ENCODE measurements at places on chromosomes 11 and 22.

- DNase-seq: no peak
Measured at GRCh38 chr22:29093501-29094300, 20.9 kb downstream of the KREMEN1 start.

DNA sequence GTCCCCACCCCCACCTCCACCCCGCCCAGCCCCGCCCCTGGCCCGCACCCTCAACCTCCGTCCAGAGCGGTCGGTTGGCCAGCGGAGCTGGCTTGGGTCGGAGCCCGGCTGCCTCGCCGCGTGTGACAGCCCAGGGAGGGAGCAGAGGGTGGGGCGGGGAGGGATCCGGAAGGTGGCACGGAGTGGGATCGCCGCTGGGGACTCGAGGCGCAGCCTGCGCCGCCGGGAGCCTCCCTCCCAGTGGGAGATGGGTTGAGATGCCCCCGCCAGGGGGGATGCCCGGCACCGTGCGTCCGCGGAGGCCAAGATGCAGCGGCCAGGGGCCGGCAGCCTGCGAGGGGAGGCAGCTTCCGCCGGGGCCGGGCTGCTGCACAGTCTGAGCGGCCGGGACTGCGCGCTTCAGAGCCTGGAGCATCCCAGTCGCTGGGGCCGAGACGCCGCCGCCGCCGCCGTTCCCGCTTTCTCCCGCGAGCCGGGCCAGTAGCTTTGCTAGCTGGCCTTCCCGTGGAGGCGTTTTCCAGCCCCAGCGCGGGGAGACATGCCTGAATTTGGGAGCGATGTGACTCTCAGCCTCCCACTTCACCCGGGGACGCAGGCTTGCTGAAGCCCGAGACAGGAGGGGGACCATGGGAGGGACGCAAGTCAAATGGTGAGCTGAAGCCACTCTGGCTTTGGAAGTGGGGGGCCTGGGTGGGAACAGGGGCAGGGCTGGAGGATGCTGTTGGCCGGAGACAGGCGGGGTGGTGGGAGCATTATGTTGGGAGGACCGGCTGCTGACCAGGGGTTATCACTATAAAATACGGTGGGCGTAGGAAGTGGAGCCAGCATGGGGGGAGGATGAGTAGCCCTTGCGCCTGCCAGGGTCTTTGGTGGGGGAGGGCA lies 40.2 kb downstream of the DIXDC1 start:
- peak; percentile 10 for DNase-seq

- DNase-seq: no peak
Measured at GRCh38 chr22:30202531-30203006, 44.0 kb downstream of the LIF start.

DNA sequence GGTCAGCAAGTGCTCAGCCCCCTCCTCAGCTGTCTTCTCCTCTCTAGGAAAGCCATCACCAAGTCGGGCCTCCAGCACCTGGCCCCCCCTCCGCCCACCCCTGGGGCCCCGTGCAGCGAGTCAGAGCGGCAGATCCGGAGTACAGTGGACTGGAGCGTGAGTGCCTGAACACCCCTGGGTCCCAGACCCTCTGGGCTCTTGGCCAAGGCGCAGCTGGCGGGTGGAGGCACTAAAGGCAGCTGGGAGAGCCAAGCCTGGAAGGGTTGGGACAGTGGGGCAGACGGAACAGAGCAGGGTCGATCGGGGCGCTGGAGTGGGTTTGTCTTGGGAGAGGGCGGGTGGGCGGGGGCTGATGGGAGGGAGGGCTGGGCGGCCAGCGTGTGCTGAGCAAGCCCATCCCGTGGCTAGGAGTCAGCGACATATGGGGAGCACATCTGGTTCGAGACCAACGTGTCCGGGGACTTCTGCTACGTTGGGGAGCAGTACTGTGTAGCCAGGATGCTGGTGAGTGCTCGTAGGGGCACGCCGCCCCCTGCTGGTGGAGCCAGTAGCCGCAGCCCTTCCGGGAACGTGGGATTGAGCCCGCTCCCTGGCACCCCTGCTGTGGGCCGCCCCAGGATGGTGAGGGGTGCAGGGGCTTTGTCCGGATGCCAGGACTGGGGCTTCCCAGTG lies 14.1 kb upstream of the MDK start:
- peak; percentile 74 for DNase-seq

- no peak for DNase-seq
Measured at GRCh38 chr22:44340271-44341239, 27.8 kb upstream of the SHISAL1 start.

- DNase-seq: no peak
Measured at GRCh38 chr11:12176410-12176809, 66.0 kb downstream of the MICAL2 start.

- no peak for DNase-seq
Measured at GRCh38 chr11:2741006-2741376, 41.2 kb upstream of the KCNQ1OT1 start.

- no peak for DNase-seq
Measured at GRCh38 chr11:121575250-121575962, 122.6 kb upstream of the SORL1-AS1 start.

DNA sequence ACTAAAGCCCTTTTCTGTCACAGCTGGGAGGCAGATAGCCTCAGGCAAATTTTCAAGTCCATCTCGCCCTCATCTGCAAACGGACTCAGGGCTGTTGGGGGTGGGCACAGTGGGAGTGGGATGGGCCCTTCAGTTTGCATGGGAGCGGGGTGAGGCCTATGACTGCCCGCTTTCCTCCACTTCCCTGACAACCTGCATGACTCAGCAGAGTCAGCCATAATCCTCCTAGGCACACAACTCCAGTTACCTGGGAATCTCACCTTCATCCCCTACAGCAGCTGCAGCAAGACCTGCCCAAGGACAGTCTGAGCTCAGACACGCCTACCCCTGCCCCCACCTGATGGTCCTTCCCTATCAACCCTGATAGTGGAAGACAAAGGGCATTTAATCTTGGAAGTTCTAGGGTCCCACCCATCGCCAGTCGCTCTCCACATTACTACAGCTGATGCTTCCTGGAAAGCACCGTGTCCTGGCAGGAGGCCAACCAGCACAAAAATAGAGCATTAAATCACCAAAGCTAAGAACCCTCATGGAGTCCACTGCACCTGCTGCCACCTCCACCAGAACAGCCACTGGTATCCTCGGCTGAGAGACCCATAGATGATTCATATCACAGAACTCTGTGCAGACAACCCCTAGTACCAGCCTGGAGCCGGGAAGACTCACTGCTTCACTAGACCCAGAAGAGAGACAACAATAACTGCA lies 319.3 kb downstream of the DCDC1 start:
- no peak for DNase-seq

GRCh38 chr11:65554842-65555430 lies 3.2 kb downstream of the LTBP3 start:
- no peak for DNase-seq

DNA sequence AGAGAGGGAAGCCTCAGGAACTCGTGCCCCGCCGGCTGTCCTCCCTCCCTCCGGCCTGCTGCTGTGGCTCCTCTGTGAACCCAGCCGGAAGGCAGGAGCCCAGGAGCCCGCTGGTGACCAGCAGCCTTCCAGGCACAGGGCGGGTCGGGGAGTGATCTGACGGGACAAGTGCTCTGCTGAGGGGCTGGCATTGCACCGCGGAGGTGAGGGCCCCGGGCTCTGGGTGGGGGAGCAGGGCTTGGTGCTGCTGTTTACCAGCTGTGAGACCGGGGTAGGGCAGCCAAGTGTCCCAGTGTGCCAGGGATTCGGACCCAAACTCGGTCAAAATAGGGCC lies 53.3 kb downstream of the FLRT1 start:
- DNase-seq: no peak

DNA sequence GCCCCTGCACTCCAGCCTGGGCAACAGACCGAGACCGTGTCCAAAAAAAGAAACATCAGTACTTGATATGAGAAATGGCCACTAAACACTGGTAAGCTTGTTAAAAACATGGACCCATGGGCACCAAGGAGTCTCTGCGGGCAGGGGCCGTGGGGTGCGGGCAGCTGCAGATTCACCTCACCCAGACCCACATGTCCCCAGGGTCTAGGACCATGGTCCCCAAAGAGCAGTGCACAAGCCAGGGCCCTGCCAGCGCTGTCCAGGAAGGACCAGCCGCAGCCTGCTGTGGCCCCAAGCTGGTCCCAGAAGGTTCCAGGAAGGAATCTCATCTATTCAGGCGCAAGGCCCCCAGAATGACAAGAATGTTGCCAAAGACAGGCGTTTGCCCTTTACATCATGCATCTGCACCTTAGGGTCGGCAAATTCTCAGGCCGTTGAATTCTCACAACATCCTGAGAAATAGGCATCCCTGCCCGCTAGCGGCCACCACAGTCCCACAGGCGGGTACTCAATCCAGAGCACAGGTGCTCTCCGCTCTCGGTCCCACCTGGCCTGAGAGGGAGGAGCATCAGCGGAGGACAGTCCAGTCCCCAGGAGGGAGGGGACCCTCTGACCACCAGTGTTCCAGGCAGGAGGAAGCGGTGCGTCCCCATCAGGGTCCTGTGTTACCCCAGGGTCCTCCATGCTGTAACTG lies 9.5 kb downstream of the YPEL1 start:
- no peak for DNase-seq

DNA sequence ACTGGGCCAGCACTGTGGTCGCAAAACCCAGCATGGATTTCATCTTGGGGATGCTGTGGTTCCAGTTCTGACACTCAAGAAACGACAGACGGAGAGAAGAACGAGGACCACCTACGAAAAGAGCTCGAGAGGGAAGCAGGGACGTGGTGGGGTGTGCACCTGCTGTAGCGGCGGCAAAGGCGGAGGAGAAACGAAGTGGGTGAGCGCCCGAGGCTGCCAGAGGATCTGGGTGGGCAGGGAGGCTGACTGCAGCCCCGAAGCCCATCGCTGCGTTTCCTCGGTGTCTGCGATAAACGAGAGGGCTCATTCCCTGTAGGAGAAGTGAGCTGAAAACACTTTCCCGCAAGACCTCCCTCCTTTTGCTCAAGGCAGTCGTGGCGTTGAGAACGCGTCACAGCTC lies 246.1 kb downstream of the OR4C45 start:
- DNase-seq: no peak

GRCh38 chr11:82895437-82896091 lies 4.7 kb downstream of the PRCP start:
- no peak for DNase-seq

DNA sequence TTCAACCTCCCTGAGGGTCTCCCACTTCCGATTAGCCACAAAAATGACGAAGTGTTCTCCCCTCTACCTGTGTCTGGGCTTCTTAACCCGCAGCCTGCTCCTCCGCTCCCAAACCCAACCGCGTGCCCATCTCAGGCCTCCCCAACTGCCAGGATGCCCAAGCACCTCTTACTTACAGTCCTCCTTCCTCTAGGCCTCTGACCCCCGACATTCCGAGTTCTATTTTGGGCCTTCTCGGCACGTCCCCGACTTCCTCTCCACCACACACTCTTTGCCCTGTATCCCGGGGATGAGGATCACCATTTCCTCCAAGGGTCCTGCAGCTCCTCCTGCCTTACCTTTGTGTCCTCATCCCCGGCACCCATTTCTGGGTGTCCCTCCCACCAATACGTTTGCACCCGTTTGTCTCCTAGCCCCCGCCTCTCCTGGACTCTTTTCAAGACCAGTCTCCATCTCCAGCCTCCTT lies 388 bp upstream of the MUS81 start:
- no peak for DNase-seq

- DNase-seq: no peak
Measured at GRCh38 chr11:102457865-102458264, 5.3 kb upstream of the TMEM123 start.

GRCh38 chr11:95512682-95513081 lies 276.9 kb downstream of the FAM76B start:
- DNase-seq: no peak

GRCh38 chr11:60989093-60989650 lies 17.7 kb downstream of the CD6 start:
- no peak for DNase-seq

- DNase-seq: no peak
Measured at GRCh38 chr11:420911-421321, 6.1 kb upstream of the SIGIRR start.

DNA sequence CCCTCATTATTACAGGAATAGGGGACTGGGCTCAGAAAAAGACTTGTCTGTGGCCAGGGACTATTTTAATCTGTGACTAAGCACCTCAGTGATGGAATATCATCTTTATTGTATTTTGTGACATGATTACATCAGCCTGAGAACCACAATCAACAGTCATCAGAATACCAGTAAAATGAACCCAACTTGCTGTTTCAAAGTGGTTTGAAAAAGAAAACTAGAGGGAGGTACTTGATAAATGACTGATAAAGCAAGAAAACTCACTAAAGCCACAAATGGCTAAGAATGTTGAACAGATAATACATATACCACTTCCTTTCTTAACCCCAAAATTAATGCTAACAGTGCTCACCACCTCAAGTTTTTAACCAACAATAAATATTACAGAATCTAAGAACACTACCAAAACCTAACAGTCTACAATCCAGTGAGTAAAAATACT lies 155.7 kb downstream of the ATG16L2 start:
- peak; percentile 8 for DNase-seq

DNA sequence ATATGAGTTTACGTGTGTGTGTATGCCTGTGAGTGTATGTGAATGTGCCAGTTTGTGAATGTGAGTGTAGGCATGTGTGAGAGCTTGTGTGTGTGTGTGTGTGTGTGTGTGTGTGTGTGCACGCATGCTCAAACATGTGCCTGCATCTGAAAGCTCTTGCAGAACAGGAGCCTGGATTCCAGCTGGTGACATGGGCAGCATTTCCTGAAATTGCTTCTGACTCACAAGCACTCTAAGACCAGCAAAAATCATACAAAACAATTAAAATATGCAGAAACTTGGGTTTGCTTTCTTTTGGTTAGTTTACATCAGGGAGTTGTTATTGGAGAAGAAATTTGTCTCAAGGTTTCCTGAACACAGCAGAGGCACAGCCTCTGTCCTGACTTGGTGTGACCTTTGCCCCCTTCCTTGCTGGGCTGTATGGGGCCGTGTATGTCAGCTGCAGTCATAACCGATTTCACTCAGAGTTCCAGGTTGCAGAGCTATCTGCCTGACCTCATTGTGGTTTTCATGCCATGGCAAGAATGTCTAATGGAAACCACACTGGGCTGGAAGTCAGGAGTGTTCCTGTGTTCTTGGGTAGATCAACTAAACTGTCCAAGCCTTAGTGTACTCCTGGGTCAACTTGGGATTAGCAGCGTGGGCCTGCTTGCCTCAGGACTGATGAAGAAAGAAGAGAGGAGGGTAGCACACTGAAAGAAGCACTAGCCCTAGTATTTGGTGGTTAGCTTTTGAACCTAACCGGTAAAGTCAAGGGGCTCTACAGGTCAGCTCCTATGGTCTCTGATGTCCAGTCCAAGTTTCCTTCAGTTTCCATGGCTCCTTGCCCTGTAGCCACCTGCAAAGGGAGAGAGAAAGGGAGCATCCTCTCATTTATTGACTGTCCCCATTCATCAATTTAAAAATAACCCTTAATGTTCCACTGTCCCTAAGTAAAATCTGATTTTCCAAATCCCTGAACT lies 143.7 kb downstream of the SNX19 start:
- DNase-seq: no peak

GRCh38 chr11:106461839-106462545 lies 384.5 kb downstream of the AASDHPPT start:
- no peak for DNase-seq

- no peak for DNase-seq
Measured at GRCh38 chr22:38030311-38031133, 26.7 kb upstream of the PICK1 start.

All from activated CD4-positive, alpha-beta T cell treated with anti-CD3 and anti-CD28 coated beads, Interleukin-2, amount 10 ng/mL, durations not matched to agents 7 days and 5 days (primary cell).